ENCODE measurements at places on chromosomes 6 and 20.

- DNase-seq, result no peak
Observed at GRCh38 chr20:31811796-31812728, 7.1 kb upstream of the MYLK2 start.

DNA sequence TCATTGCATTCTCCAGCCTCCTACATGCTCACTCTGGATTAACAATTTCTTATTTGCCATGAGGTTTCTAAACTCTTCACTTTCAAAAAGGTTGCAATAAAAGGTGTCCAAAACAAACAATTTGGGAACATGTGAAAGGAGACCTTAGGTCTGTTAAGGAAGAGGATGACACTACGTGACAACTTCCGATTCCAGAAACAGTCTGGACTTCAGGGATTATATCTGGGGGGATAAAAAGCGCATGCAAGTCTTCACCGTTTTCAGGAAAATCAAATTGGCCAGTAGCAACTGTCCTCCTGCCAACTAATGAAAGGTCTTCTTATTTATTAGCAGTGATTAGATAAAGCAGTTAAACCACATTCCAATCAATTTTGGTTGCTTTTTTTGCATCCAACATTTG lies 1.8 kb downstream of the ZDHHC14 start:
- DNase-seq, result no peak

DNA sequence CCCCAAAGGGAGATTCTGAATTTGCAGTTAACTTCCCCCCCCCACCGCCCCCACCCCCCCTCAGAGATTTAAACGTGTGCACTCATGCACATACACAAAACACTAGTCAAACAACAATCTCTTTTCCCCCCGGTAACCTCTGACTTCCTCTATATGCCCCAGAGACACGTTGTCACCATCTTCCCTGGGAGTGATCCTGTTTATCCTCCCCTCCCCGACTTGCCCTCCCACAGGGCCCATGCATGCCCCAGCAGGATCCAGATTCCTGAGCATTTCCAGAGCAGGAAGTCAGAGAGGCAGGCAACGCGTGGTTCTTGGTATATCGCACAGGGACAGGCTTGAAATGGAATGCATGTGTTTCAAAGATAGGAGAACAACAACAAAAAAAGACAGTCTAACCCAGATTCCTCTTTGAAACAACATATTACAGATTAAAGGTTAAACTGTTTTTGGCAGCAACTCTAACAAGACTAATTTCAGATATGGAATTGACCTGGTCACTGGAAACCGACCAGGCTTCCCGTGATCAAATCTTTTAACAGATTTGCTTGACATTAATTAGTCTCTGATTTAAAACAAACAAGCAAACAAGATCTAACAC lies 1.3 kb downstream of the BLCAP start:
- DNase-seq, result no peak

- DNase-seq, result no peak
Observed at GRCh38 chr6:72669324-72669723, 47.5 kb downstream of the KCNQ5 start.

DNA sequence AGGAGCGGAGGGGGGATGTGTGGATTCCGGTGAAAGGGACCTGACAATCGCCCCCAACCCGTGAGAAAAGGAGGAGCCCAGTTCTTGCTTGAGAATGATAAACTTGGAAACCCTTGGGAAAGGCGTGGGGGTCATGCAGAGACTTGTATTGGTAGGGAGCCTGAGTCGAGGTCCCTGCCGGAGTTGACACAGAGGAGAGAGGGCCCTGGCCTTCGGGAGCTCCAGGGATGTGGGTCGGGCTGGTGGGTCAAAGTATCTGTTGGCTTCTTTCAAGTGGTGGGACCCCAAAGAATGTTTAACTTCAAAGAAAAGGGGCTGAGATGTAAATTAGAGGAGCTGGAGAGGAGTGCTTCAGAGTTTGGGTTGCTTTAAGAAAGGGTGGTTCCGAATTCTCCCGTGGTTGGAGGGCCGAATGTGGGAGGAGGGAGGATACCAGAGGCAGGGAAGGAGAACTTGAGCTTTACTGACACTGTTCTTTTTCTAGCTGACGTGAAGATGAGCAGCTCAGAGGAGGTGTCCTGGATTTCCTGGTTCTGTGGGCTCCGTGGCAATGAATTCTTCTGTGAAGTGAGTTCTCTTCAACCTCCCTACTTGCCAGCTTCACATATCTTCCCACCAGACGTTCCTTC lies 571 bp downstream of the CSNK2B start:
- DNase-seq, result no peak

DNA sequence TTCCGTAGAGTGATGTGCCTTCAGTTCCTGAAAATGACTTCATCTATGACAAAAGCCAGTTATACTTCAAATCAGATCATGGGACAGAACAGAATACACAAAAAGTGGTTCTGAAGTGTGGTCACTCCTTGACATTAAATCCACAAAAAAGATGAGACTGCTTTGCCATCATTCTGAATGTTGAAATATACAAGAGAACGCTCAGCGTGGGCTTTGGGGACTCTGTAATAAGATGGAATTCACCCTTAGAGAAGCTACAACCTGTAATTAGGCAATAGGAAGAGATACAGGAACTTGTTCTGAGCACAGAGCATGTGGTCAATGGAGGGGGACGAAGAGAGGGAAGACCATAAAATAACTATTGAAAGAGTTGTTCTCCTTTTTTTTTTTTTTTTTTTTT lies 184.3 kb downstream of the CARMIL1 start:
- no peak for DNase-seq
